Central memory CD4-positive, alpha-beta T cell (primary cell): ENCODE measurements at places on chromosomes 2 and 18.

GRCh38 chr2:9230881-9231280 is 24.3 kb downstream of the ASAP2 start:
- DNase-seq = no peak

DNA sequence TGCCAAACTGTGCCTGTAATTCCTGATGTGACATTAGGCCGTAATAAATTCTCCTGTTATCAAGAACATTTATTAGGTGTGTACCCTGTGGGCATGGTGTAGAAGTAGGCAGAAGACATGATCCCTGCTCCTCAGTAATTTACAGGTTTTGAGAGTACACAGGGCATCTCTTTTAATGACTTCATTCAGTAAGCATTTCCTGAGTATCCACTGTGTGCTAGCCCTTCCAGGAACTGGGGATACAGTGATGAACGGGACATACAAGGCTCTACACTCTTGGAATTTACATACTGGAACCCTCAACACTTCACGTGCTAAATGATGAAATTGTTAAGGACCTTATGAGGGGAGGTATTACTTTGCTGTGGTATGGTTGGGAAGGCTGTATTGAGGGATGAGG is 30.2 kb downstream of the DIS3L2 start:
- no peak for DNase-seq

DNA sequence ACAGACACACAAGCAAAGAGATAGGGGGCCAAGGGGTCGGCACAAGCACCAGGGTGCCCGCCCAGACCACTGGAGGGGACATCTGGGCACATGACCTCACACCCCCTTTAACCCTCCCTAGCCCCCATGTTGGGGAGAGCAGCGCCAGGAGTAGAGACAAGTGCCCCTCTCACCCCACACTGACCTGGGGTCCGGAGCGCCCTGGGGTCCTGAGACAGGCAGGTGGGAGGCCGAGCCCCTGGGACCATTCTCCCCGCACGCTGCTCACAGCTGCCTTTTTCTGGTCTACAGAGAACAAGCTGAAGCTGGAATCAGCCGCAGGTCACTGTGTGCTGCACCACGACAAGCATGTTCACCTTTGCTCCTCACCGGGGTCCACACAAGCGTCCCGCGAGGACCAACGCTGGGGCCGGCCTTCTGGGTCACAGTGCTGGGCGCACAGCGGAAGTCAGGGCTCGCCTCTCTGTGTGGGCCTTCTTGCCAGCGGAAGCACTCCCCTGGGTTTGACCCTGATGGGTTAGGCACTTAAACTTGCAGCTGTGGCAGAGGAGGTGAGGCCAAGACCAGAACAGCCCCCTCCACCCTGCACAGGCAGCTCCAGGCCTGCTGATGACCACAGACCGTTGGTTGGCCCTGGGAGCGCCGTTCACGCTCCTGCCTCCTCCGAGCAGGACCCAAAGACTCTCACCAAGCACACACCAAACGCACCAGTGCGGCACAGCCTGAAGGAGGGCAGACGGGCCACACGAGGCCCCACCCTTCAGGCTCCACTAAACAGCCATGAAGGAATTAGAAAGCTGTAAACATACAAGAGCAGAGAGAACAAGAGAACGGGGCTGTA is 275.3 kb downstream of the EIPR1 start:
- no peak for DNase-seq

GRCh38 chr2:235964787-235965390 is 203.3 kb downstream of the GBX2 start:
- DNase-seq = no peak

GRCh38 chr2:218382785-218383184 is 712 bp downstream of the SLC11A1 start:
- no peak for DNase-seq

DNA sequence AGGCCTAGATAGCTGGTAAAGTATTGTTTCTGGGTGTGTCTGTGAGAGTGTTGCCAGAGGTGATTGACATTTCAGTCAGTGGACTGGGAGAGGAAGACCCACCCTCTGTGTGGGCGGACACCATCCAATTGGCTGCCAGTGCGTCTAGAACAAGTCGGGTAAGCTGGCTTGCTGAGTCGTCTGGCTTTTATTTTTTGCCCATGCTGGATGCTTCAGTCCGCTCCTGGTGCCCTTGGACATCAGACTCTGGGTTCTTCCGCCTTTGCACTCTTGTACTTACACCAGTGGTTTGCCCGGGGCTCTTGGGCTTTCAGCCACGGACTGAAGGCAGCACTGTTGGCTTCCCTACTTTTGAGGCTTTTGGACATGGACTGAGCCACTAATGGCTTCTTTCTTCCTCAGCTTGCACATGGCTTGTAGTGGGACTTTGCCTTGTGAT is 24.3 kb downstream of the DIS3L2 start:
- no peak for DNase-seq

DNA sequence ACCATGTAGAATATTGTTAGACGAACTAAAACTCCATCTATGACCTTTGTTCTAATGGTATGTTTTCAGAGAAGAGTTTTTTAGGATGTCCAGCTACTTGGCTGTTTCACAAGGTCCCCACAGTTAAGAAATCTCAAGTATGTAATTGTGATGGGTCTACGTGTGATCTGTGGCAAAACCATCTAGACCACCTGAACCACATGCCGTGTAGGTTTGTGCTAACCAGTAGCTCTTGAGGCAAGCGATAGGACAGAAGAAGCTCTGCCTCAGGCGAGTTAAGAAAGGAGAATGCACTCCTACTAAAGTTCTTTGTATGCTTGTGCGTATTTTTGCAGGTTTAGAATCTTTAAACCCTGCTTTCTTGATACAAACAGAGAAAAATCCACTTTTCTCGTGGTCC is 13.2 kb downstream of the ZCCHC2 start:
- no peak for DNase-seq

DNA sequence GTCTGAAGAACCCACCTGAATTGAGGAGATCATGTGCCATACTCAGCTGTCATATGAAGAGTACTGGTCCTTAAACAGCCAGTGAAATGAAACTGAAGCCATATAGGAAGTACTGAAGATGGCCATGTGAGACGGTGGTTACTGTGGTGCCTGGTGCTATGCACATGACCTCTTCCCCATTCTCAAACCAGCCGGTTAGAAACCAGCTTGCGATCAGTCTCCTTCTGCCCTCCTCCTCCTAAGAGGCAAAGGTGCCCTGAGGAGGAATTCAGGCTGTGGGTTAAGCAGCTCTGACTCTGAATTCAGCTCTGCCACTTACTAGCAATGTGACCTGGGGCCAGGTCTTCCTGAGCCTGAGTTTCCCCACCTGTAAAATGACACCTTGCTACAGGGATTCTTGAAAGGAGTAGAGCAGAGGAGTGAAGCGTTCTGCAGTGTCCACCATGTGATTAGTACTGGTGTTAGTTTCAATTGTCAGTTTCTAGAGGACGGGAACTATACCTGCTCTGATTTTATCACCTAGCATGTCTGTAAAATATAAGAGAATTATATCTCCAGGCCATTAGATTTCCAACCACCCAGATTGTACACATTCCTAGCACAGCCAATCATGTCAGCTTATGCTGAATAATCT is 5.1 kb downstream of the FECH start:
- DNase-seq = no peak

GRCh38 chr2:136344339-136344738 is 226.4 kb upstream of the CXCR4 start:
- DNase-seq = no peak

DNA sequence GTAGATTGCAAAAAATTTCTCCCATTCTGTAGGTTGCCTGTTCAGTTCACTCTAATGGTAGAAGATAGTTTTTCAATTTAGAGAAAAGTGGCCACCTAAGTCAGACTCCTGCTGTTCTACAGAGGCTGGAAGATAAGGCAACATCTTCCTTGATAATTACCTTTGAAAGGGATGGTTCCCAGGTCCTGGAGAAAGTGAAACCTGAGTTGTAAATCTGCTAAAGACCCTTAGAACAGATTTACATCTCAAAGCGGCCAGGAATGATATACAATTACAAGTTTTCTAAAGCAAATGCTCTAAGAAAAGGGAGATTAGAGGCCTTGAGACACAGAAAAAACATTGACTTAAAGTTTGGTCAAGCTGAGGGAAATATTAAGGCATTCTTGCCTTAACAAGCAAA is 1350.2 kb upstream of the FAM98A start:
- DNase-seq = no peak

DNA sequence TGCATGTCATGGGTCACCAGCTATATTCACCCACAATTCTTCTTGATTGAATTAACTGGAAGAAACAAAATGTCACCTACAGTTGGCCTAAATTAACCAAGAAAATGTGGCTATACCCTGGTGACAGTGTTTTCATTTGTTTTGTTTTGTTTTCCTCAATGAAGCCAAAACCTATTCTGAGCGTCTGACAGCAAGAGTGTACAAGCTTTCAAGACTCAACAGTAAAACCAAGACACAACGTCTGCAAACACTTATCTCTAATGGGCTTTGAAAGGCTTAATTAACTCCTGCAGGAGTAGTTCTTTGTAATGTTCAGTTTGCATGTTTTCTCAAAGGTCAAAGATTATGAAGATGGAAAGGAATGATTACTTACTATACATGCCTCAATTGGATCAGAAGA is 827.6 kb upstream of the KLHL29 start:
- DNase-seq = no peak

DNA sequence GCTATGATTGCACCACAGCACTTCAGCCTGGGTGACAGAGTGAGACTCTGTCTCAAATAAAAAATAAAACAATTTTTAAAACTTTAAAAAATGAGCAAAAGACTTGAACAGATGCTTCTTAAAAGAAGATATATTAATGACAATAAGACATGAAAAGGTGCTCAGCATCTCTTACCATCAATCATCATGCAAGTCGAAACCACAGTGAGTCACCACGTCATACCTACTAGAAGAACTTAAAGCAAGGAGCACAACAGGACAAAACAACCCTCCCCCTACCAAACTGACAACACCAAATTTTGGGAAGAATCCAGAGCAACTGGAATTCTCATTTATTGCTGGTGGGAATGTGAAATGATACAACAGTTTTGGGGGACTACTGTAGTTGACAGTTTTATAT is 251.6 kb downstream of the BCL2 start:
- no peak for DNase-seq

GRCh38 chr2:8984157-8984556 is 19.3 kb downstream of the MBOAT2 start:
- no peak for DNase-seq

- DNase-seq = no peak
These were observed 1674.5 kb upstream of the NXPH2 start for GRCh38 chr2:140454717-140455116.

DNA sequence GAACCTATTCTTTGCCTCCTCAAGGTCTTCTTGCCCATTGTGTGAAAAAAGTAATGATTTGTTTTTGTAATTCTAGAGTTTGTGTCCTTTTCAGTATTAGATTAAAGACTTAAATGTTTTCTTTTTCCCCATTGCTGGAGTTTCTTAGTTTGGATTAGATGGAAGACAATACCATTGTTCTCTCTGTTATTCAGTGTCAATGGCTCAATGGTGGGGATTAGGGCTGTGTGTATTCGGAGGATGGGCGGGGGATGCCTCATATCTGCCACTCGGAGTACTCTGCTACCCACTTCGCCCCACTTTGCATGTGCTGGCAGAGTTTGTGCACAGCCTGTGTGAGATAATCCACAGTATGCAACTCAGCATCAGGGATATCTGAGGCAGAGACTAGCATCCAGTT is 90.1 kb downstream of the KLHL29 start:
- no peak for DNase-seq

GRCh38 chr2:80326214-80326613 is 21.7 kb upstream of the LRRTM1 start:
- no peak for DNase-seq

GRCh38 chr2:196104066-196104465 is 35.4 kb upstream of the DNAH7 start:
- no peak for DNase-seq

- DNase-seq = no peak
These were observed 78.8 kb upstream of the NEDD4L start for GRCh38 chr18:57965246-57965645.

GRCh38 chr2:38155015-38155414 is 79.1 kb upstream of the CYP1B1 start:
- DNase-seq = no peak
